Activated naive CD4-positive, alpha-beta T cell treated with anti-CD3 and anti-CD28 coated beads, Interleukin-2, amount 50 U/mL, for 72 hours (primary cell): ENCODE measurements at places on chromosomes 1 and 21.

GRCh38 chr1:240399381-240399780, 212.6 kb downstream of the GREM2 start:
- no peak for DNase-seq

GRCh38 chr1:232786845-232787455, 18.3 kb upstream of the MAP10 start:
- no peak for DNase-seq

DNA sequence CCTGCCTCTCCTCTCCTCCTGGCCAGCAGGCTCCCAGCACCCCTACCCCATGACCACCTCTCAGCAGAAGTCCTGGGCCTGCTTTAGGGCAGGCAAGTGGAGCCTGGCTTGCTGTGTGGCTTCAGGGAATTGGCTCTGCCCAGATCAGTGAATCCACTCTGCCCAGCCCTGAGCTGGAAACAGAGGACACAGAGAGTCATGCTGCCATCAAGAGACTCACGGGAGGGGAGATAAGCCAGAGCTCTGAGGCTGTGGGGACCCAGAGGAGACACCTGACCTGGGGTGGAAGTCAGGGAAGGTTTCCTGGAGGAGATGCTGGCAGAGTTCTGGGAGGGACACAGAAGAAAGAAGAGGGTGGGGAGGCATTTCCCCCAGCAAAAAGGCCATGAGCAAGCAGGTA, 54.2 kb downstream of the GLIS1 start:
- DNase-seq = no peak

DNA sequence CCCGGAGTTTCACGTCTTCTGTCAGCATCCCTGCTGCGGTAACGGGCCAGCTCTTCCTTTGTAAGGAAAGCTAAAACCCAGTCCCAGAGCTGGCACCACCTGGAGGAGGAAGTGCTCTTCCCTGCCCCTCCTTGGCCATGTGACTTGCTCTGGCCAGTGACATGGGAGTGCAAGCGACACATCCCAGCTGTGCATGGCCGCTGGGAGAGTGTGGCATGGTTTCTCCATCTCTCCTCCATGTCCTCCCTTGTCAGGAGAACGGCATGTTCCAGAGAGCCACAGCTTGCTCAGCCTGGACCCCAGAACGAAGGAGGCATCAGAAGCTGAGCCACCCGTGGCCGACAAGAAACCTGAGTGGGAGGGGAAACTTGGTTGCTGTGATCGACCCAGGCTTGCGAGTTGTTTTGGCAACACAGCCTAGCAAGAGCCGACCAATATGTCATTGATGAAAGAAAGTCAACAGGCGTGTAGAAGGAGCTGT, 2.7 kb upstream of the PRXL2B start:
- no peak for DNase-seq

- no peak for DNase-seq
These were observed 99.1 kb downstream of the MT1HL1 start for GRCh38 chr1:236904892-236905741.
